A673 (cell line): ENCODE measurements at places on chromosomes 1 and 21. TPM values are rescaled to one million over a fixed set of nuclear protein-coding genes. Genes with fewer than 3 reads are reported as not detected.
A peak's percentile ranks its signal among the peaks of the same experiment; 100 is the strongest.

TTLL10 gene
- not detected in 2 replicates for total RNA-seq

C8B gene
- 0.39 TPM in 1 of 2 replicates, not detected in the other for total RNA-seq

DNA sequence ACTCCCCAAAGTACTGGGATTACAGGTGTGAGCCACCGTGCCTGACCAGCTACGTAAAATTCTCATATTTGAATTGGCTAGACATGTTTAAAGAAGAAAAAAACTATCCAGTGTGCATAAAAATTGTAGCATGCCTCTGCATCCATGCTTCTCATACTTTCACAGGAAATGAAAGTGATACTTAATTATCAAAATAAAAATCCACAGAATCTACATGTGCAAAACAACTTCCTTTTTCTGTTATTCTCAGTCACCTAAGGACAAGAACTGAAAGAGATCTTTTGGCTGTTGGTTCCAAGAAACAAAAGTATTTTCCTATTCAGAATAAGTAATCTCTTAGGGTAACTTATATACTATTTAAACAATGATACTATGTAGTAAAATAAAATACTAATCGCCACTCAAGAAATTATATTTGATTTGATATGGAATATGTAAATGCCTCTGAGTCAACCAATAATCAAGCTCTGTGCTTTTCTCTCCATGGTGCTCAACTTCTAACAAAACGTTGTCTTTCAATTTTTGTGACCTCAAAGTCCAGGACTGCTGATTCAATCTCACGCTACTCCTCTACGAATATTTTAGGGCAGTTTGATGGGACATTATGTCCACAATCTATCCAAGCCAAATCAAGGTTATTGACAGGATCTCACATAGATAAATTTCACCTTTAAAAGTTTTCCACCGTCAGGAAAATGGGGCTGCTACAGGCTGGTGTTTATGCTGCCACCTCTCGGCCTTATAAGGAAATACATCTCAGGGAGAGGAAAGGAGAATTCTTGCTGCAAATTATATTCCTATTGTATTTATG, 102.7 kb downstream of the ZNF281 start:
- DNase-seq = peak; percentile 44

TMEM82 gene
- total RNA-seq = not detected in 2 replicates

DNA sequence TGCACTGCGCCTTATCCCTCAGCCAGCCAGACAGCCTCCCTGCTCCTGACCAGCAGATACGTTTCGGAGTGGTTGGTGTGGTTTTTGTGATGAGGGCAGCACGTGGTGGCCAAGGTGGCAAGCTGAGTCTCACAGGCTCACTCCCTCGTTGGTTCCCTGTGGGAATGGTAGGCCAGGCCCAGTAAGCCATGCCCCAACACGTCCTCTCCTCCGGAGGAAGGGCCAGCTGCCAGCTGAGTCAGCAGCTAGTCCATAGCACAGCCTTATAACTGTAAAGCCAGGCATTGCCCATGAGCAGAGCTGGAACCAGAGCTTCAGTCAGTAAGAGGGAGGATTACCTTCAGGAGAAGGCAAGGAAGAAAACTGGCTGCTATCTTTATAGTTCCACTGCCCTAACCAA, 29.5 kb downstream of the SZRD1 start:
- DNase-seq = no peak

HPCAL4 gene
- not detected in 2 replicates for total RNA-seq

- DNase-seq = no peak
Observed at GRCh38 chr1:86753700-86754099, 49.3 kb downstream of the SH3GLB1 start.

DNA sequence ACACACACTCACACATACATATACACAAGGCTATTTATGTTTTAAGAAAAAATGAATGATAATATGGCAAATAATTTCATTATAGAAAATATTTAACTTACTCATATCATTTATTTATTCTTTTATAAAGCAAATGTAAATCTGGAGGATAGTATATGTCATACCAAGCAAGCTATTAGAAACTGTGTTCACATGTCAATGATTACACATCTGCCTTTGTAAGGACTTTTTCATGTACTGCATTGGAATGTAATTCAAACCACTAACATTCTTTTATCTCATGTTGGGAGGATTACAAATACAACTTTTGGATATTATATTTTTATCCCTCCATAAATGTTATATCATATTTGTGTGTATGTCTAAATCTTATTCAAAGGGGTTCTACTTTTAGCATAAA, 1887.4 kb downstream of the NCAM2 start:
- DNase-seq = no peak

- DNase-seq = peak; percentile 79
Observed at GRCh38 chr1:113140588-113141446, 67.8 kb downstream of the LRIG2 start.

DNA sequence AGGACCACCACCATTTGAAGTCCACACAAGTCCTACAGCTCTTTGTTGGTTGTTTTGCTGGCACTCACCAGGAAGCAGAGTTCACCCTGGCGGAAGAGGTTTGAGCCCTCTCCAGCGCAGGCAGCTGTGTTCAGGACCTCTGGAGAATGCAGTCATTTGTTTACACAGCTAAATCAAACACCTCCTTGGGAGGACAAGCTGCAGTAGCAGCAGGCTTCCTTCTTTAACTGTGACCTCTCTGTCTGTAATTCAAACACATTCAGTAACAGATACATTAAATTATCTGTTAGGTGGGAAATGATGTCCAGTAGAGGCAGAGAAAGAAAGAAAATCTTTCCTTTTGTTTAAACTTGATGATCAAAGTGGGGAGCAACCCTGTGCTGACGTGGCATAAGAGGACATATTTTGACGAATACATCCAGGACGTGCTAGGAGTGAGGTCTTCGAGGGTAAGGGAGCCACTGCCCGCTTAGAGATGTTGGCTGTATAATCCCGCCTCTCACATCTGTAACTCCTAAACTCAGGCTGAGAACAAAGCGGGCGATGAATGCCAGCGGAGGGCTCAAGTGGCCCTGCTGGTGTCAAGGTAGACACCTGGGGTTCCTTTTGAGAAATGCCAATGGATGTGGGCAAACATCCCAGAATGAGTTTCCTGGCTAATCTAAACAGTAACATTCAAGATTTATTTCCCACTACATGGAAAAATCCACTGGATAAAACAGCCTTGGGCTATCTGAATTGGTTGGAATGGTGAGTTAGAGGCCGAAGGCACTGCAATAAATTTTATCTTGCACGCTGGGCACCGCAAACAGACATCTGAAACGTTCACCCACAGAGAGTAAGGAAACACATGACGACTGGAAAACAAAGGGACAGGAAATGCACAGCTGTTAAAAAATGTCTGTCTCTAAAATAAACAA, 51.7 kb downstream of the ABCA4 start:
- DNase-seq = peak; percentile 80

- no peak for DNase-seq
Observed at GRCh38 chr1:180236698-180237509, 6.8 kb downstream of the LHX4 start.

STYXL2 gene
- not detected in 2 replicates for total RNA-seq

DNA sequence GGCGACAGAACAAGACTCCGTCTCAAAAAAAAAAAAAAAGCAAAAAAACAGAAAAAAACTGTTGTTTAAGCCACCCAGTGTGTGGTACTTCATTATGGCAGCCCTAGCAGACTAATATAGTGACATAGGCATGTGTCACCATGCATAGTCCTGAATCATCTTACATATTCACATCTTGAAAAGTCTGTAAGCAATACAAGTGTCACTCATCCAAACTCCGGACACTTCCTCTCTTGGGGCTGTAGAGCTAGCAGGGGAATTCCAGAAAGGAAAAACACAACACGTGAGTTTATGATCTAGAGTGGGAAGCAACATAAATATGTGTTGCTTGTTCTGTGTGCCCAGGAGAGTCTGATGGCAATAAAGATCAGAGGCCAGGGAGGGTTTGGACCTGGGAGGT, 81.6 kb upstream of the KCNE2 start:
- DNase-seq = no peak

GRCh38 chr21:33259995-33260394, 6.2 kb upstream of the IL10RB start:
- DNase-seq = no peak

GRCh38 chr1:81225789-81226602, 574.7 kb upstream of the ADGRL2 start:
- peak; percentile 71 for DNase-seq

AVPR1B gene
- total RNA-seq = not detected in 2 replicates

EVI5 gene
- total RNA-seq = 31.6 and 32.6 TPM in 2 replicates
